ENCODE measurements at places on chromosomes 3 and 15.

- DNase-seq, result no peak
Observed at GRCh38 chr15:94086341-94086740, 145.0 kb upstream of the MCTP2 start.

DNA sequence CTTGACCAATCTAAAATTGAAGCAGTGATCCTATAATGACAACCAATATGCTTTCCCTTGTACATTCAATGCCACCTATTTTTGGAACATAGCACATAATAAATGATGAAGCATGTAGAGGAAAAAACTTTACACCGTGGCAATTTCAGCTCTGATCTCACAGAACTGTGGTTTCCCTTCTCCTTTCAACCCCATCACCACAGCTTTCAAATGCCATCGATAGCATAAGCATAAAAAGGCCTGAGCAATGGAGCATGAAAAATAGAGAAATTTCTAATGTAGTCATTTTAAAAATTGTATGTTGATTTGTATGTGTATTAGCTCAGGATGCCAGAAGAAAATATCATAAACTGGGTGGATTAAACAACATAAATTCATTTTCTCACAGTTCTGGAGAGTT lies 406.0 kb upstream of the TMCO5A start:
- no peak for DNase-seq

- no peak for DNase-seq
Observed at GRCh38 chr3:23314981-23315762, 112.0 kb downstream of the UBE2E2 start.

- no peak for DNase-seq
Observed at GRCh38 chr3:19652336-19652735, 281.7 kb downstream of the EFHB start.

GRCh38 chr3:161700998-161701397 lies 204.4 kb downstream of the OTOL1 start:
- no peak for DNase-seq

GRCh38 chr3:106172780-106173179 lies 304.0 kb upstream of the CBLB start:
- DNase-seq, result no peak

GRCh38 chr3:51710631-51711351 lies 3.9 kb downstream of the GRM2 start:
- DNase-seq, result no peak

DNA sequence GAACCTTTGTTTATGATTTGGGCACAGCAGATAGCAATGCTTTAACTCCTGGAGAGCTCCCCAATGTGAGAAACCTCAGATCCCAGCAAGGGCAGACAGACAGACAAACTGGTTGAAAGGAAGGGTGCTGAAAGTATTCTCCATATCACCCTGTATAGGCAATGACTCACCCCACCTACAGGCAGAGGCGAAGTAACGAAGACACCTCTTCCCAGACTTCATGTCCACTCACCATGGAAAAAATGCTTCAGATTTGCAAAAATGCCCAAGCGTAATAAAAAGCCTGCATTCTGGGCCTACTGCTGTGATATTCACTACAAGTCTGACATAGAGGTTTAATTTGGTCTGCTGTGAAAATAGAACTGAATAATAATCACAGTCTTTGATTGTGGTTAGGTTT lies 50.5 kb downstream of the THBS1 start:
- DNase-seq, result no peak

- no peak for DNase-seq
Observed at GRCh38 chr3:38541806-38542205, 45.7 kb downstream of the EXOG start.

DNA sequence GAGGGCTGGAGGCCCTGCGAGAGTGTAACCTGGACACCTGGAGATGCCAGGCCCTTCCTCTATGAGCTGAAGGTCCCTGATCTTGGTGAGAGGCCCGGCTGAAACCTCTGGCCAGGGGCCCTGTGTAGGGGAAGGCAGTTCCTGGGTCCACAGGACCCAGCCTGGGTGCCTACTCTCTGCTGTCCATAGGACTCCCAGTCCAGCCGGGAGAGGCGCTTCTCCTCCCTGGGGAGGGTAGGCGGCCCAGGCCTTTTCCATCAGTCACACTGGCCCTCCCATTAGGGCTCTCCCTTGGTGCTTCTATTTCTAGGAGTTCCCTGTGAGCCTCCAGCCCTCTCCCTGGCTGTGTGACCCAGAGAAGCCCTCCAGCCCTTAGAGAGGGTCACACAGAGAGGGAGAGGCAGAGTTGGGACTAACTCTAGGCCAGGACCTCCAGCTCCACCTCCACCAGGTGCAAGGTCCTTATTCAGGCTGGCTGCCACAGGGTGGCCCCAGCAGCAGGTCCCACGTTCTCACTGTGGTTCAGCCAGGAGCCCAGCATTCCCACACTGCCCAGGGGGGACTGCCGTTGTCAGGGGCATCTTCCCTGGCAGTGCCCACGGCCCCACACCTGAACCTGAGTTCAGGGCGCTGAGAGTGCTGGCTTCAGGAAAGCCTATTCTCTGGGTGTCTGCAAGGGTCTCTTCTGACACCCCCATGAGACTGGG lies 146.8 kb downstream of the SMAD6 start:
- DNase-seq, result no peak

DNA sequence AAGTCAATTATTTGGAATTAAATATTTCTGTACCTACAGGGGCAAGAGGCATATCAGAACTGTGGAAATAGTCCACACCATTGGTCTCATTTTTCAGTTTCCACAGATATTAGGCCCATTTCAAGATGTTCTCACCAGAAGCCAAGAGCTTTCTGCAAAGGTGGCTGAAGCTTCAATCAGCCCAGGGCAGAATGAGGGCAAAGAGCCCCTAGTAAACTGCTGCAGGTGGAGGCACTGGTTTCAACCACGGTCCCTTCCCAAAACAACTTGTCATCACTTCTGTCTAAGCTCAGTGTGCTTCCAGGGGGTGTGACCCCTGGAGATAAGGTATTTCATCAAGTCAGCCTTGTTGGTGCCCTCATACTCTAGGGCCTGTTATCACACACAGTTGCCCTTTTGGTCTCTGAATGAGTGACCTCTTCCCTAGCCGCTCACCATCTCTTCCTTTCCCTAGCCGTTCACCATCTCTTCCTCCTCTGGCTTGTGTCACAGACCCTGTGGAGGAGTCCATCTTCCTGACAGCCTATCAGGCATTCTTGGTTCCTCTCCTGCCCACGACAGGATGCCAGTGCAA lies 21.2 kb downstream of the IL17RD start:
- DNase-seq, result no peak

- no peak for DNase-seq
Observed at GRCh38 chr15:70014860-70015490, 82.7 kb downstream of the TLE3 start.

- DNase-seq, result no peak
Observed at GRCh38 chr3:183809270-183809669, 16.1 kb downstream of the MAP6D1 start.

DNA sequence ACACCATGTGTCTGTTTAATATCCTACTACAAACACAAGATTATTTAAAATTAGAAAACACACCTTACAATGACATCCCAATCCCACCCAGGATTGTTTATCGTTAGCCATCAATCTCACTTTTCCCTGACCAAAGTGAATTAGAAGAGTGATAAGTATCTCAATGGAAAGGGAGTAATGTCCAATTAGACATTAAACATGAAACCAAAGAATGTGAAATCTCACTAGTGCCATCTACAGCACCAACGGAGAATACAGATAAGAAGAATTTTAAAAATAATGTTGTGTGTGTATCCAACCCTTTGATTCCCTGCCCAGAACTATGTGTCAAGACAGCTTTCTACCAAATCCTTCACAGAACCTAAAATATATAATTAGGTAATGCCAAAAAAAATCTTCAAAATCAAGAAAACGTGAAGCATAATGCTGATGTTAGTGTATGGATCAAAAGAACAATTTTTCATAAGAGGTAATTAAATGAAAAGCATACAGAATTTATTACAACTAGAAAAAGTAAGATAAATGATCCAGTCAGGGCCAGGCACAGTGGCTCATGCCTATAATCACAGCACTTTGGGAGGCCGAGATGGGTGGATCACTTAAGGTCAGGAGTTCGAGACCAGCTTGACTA lies 64.2 kb downstream of the SCAPER start:
- peak; percentile 13 for DNase-seq

GRCh38 chr3:172189987-172190603 lies 150.7 kb downstream of the FNDC3B start:
- no peak for DNase-seq

DNA sequence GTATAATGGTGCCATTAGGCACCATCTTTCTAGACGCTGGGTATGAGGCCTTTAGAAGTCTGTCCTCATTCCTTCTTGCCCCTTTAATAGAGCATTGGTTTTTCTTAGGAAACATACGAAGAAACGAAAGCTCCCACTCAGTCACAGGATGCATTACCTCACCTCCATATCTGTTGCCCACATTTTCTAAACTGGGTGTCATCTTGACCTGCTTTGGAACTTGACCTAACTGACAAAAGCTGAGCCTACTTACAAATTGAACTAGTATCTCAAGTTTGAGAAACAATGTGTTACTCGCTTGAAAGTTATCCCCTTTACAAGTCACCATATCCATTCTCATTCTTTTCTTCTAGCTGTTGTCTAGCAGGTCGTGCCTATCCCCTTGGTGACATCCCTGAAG lies 102.7 kb downstream of the VPS8 start:
- no peak for DNase-seq
